MCF 10A (cell line): ENCODE measurements at places on chromosomes 13 and 19. TPM values are rescaled to one million over a fixed set of nuclear protein-coding genes. Genes with fewer than 3 reads are reported as not detected.

DNA sequence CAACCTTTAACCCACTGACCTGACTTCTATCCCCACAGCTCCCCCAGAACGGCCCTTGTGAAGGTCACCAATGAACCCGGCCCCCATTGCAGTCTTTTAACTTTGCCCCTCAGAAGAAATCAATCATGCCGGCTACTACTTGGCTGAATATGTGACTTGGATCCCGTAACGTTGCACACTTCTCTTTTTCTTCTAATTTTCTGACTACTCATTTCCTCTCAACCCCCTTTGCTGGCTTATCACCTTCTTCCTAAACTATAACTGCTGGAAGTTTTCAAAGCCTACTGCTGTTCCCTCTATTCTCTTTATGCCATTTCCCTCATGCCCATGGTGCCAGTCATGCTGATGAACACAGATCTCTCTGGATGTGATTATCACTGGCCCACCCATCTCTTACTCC, 367.6 kb downstream of the DNAJC15 start:
- no peak overlapping the region for H3K27ac ChIP-seq
- H3K36me3 ChIP-seq: peaks cover 6% of the 10 kb centered on the region
- no peaks in the 10 kb centered on the region for H3K4me1 ChIP-seq
- no peak for DNase-seq

GRCh38 chr19:46787331-46788261, 798 bp downstream of the SLC1A5 start:
- H3K4me3 ChIP-seq: peak overlapping the region; percentile 93
- peaks cover 41% of the 10 kb centered on the region for H3K36me3 ChIP-seq
- H3K27me3 ChIP-seq: no peaks in the 10 kb centered on the region
- H3K4me1 ChIP-seq: peaks cover 31% of the 10 kb centered on the region

- no peak overlapping the region for H3K27ac ChIP-seq
- no peak overlapping the region for H3K4me3 ChIP-seq
- no peak for DNase-seq
- no peaks in the 10 kb centered on the region for H3K27me3 ChIP-seq
- H3K36me3 ChIP-seq: no peaks in the 10 kb centered on the region
Observed at GRCh38 chr19:22532388-22533300, 101.5 kb upstream of the ZNF492 start.

DNA sequence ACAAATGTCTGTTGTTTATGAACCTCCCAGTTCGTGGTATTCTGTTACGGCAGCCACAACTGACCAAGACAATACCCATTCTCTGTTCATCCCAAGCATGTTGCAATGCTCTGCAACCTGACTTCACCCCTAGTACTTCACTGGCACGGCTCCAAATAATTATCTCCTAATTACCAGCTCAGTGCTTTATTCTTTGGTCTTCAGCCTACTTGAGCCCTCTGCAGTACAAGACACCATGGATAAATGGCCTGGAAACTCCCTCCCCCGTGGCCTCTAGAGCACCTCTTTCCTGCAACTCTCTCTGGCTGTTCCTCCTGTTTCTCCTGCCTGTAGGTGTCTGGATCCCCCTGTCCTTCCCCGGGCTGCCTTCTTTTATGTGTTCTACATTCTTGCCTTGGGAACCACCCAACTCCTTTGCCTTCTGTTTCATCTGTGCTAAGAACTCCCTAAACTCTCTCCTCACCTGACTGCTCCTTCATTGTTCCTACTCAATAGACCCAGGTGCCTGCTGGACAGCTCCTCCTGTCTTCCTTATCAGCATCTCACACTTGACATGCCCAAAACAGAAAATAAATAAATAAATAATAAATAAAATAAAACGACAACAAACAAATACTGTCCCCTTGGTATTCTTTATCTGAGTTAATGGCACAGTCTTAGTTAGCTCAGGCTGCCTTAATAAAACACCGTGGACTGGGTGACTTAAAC, 200.4 kb upstream of the IPO5 start:
- no peak for DNase-seq
- H3K27ac ChIP-seq: no peak overlapping the region
- H3K4me3 ChIP-seq: no peak overlapping the region
- H3K36me3 ChIP-seq: no peaks in the 10 kb centered on the region
- H3K4me1 ChIP-seq: peaks cover 15% of the 10 kb centered on the region

DNA sequence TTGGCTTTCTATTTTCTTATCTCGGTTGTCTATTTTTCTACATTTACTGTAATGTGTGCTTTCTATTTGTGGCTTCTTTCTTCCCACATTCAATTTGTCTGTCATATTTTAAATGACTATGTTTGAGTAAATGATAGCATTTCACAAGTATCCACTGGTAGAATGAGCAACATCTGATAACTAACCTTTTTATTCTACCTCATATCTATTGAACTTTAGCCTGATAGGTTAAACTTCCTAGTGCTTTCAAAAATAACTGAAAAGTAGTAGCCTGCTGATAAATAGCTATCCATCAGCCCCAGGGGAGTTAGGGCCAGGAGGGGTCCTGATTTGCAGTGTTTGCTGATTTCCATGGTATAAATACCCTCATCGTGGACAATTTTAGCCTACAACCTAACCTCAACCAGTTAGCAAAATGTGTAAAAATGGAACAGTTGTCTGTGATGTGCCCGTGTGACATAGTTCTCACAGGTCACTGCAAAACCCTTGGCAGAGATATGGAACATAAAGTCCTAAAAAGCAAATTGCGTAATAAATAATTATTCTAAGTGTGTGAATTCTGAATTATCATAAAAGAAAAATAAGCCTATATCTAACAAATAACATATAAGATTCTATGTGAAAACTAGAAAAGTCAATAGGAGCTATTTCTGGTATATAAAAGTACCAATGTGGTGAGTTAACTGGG, 32.1 kb downstream of the KCTD12 start:
- H3K4me3 ChIP-seq: no peak overlapping the region
- DNase-seq: peak; percentile 19
- H3K36me3 ChIP-seq: no peaks in the 10 kb centered on the region
- peaks cover 36% of the 10 kb centered on the region for H3K4me1 ChIP-seq
- no peaks in the 10 kb centered on the region for H3K27me3 ChIP-seq
- H3K27ac ChIP-seq: peak overlapping the region; percentile 77

DNA sequence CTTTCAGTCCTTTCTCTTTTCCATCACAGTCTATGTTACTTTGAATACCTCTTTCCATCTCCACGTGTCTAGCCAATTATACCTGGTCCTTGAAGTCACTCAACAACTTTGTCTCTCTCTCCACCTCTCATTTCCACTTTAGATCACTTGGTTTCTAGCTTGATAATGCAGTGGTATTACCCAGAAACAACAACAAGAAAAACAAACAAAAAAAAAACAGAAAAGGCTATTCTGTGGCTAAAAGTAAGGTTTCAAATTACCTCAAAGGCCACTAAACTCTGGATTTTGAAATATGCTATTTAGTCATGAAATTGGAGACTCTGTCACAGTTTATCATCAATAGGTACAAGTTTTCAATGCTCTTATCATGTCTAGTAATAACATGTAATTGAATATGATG, 184.8 kb downstream of the PCDH9 start:
- no peak for DNase-seq
- no peaks in the 10 kb centered on the region for H3K36me3 ChIP-seq
- no peak overlapping the region for H3K4me3 ChIP-seq
- H3K27me3 ChIP-seq: no peaks in the 10 kb centered on the region
- no peak overlapping the region for H3K27ac ChIP-seq

DNA sequence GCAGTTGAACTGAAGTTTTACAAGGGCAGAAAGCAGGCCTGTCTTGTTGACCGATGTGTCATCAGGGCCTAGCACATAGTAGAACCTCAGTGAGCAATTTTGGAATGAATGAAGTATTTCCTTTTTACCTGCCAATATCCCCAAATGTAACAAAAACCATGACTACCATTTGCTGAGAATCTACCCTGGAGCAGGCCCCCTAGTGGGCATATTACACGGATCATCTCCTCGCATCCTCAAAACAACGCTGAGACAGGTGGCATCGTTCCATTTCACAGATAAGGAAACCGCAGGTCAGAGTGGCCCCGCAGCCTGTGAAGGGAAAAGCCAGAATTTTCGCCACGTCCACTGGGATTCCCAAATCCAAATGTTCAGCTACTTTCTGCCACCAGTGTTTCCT, 77.9 kb downstream of the CACNA1A start:
- H3K4me1 ChIP-seq: no peaks in the 10 kb centered on the region
- no peak overlapping the region for H3K27ac ChIP-seq
- no peak overlapping the region for H3K4me3 ChIP-seq
- DNase-seq: peak; percentile 42

HIF3A gene
- 0.47 TPM in 1 of 2 replicates, not detected in the other for total RNA-seq
